Aortic smooth muscle cell (primary cell): ENCODE measurements at places on chromosomes 16 and 17. TPM values are rescaled to one million over a fixed set of nuclear protein-coding genes. Genes with fewer than 3 reads are reported as not detected.

LRRC75A gene
- 2.5 TPM in 2 replicates for total RNA-seq

KRT15 gene
- 2.5 and 3.0 TPM in 2 replicates for total RNA-seq

NRN1L gene
- total RNA-seq, result not detected in 2 replicates

ZNF263 gene
- 35.3 and 37.9 TPM in 2 replicates for total RNA-seq

ZPBP2 gene
- not detected in 2 replicates for total RNA-seq

CAPN15 gene
- 15.8 and 20.6 TPM in 2 replicates for total RNA-seq

TNK1 gene
- total RNA-seq, result not detected in 2 replicates

ADAD2 gene
- total RNA-seq, result not detected in 2 replicates

TXNL4B gene
- 5.3 and 6.3 TPM in 2 replicates for total RNA-seq

CALB2 gene
- not detected in 2 replicates for total RNA-seq

CIBAR2 gene
- not detected in 2 replicates for total RNA-seq

SLC9A5 gene
- total RNA-seq, result 0.31 and 0.66 TPM in 2 replicates
